ENCODE measurements at places on chromosomes 11 and 22.

- DNase-seq, result no peak
Observed at GRCh38 chr11:129998107-129998506, 4.5 kb downstream of the PRDM10 start.

GRCh38 chr11:119403021-119403420, 20.0 kb downstream of the THY1 start:
- DNase-seq, result no peak

GRCh38 chr22:50246242-50247175, 1.7 kb upstream of the TUBGCP6 start:
- no peak for DNase-seq

GRCh38 chr11:106409222-106409621, 331.8 kb downstream of the AASDHPPT start:
- no peak for DNase-seq

GRCh38 chr11:2888266-2888968, 2.8 kb upstream of the CDKN1C start:
- peak; percentile 51 for DNase-seq

DNA sequence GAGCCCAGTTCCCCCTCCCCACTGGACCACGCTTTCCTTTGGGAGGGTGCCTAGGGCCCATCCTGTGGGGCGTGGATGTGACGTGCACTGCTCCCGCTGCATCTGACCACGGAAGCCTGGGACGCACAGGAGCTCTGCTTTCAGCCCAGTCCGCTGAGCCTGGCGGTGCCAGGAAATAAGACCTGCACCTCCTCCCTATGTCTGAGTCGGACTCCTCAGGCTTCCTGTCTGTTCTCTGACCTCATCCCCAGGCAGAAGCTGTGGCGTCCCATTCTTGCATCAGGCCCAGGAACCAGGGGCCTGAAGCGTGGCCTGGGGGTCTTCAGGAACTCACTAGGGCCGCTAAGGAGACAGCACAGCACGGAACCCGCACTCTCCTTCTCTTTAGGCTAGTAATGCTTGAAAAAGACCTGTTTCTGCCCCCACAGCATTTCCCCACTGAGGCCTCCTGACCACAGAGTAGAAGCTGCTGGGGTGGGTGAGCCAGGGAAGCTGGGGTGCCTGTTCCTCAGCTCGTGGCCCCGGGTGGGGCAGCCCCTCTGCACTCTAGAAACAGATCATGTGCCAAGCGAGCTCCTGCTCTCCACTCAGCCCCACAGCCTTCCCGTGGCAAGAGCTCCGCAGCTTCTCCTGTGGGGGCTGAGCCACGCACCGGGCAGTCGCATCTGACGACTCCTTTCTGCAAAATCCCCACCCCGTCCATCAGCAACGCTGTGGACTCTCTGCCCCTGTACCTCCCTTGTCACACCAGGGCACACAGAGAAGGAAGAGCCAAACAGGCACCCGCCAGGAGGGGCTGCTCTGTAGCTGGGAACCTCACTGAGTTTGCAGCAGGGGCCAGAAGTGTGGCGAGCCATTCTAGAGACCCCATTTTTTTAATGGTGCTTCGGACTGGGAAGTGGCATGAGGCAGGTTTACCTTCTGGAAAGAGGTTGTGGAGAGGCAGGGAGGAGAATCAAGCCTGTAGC, 22.6 kb downstream of the MOV10L1 start:
- DNase-seq, result no peak

DNA sequence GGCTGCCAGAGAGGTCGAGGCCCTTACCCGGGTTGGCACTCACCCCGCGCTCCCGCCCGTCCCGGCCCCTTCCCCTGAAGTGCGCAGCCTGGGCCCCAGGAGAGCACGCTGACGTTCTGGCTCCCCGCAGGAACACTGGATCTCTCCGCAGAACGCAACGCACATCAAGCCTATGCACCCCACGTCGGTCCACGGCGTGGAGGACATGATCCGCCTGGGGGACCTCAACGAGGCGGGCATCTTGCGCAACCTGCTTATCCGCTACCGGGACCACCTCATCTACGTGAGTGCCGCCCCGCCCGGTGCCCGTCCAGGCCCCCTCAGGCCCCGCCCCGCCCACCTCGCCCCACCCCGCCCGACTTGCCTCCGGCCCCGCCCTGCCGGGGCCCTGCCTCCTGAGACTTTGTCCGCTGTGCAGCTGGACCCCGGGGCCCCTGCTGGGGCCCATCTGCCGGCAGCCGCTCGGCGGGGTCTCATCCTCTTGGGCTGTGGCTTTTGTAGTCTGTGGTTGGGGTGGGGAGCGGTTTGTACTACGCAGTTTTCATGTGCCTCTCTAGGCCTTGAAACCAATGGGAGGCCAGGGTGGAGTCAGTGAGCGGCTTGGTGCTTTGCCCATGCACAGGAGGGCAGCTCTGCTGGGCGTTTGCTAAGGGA, 19.7 kb downstream of the MYO7A start:
- DNase-seq, result no peak

GRCh38 chr22:25327018-25327755, 107.7 kb downstream of the CRYBB2 start:
- DNase-seq, result no peak

- DNase-seq, result no peak
Observed at GRCh38 chr11:13076961-13077360, 67.8 kb downstream of the RASSF10 start.

DNA sequence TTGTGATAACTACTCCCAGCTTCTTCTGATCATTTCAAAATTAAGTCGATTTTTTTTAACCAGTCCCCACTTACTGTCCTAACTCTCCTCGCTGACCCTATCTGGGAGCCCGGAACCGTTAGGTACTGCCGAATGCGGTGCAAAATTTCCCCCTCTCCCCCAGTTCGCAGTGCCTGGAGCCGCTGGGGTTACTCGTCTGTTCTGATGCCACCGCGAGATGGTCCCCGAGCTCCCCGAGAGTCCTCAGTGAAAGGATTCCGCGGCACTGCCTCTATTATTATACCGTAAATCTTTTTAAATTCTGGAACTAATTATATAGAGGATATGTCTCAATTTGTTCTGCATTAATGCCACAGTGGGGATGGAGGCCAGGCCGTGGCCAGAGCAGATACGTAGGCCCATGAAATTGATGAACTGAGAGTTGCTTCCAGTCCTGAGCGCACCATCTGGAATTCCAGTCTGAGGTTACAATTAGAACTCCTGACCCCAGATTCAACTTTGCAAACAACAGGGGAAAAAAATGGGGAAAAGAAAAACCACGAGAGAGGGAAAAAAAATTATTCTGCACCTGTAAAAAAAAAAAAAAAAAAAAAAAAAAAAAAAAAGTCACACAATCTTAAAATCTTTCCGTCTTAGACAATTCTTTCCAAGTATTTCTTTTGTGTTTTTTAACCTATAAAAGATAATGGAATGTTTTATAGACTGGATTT, 4.3 kb upstream of the WT1 start:
- DNase-seq, result no peak

GRCh38 chr11:68783216-68783821, 32.0 kb upstream of the TESMIN start:
- no peak for DNase-seq

DNA sequence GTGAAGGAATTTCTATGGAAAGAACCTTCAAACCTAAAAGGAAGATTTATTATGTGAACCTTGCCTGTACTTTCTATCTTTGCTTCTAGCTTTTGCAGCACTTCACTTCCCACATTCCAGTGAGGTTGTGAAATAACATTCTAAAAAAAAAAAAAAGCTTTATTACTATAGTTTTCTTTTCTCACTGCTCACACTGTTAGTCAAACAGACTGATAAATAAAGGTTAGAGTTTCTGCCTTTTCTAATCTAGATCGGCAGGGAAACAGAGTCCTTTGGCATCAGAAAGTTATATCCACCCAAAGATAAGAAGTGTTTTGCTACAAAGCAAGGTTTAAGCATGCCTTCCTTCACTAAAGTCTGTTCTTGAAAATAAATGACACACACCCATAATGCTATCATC, 2.8 kb downstream of the AAMDC start:
- DNase-seq, result no peak

GRCh38 chr11:86461892-86462291, 87.2 kb downstream of the CCDC81 start:
- no peak for DNase-seq

DNA sequence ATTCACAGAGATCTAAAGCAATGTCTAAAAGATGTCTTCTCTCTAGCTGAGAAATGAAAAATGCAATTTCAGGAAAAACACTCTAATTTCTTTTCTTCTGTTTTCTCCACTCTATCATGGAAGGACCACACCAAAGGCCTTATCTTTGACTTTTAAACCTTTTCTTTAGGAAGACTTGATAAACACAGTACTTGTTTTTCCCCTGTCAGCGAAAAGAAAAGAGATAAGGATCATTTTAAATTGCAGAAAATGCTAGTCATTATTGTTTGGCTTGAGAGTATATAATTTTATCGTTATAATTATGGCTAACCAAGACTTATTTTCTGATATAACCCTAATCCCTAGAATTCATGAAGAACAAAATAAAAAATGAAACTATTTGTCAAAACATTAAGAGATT, 462.4 kb upstream of the API5 start:
- no peak for DNase-seq

- DNase-seq, result no peak
Observed at GRCh38 chr11:124930799-124931198, 5.0 kb downstream of the HEPACAM start.

DNA sequence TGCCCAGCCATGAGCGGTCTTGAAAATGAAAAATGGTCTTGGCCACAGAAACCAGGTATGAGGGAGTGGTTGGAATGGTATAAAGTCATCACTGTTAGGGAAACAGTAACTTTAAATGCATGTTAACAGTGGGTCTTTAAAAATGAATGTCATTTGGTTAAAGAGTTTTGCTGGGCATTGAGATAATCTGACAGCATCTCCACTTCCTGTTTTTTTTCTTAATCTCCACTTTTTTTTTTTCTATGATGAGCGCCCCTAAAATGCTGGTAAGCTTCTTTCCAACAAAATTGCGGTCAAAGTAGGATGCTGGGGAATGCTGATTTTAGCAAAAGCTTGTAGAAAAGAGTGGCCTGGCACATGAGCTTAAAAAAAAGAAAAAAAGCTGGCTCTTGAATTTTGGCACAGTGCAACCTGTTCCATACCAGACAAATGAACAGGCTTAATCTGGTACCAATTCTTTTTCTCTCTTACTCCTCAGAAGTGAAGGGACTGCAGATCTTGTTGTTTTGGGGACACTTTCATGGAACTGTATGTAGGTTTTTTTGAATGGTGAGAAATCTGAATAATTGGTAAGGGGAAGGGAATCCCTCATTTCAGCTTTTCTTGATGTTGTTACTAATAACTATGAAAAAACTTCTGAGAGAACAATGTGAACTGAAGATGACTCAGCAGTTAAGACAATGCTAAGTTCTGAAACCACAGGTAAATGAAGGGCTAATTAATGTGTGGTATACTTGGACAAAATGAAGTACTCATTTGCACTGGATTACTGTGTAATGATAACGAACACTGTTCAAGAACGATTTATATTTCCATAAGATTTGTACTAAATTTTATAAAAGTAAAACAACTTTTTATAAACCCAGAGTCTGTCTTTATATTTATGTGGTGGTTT, 3.1 kb upstream of the ARHGEF12 start:
- DNase-seq, result no peak

DNA sequence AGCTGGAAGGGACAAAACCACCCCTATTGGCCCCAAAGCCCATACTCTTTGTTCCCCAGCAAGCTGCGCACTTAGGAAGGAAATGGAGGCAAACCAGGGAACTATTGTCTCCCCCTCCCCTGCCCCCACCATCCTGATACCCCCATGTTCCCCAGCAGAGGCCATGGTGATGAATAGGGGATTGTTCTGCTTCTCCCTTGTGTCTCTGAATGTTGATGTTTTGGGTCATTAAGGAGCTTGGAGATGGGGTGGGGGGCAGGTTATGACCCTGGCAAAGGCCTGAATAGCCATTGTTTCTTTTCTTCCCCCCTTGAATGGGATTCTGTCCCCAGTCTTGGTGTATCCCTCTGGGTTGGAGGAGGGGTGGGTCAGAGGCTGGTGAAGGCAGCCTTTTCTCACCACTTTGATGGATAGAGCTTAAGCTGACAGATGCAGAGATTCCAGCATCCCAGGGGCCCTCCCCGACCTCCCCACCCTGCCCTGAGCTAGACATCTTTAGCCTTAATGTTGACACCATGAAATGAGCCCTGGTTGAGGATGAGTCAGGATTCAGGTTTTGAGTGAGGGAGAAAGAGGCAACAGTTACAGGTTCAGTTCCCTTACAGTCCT, 8.3 kb downstream of the DTX4 start:
- no peak for DNase-seq

- no peak for DNase-seq
Observed at GRCh38 chr11:1152316-1153104, 5.2 kb upstream of the MUC5AC start.

DNA sequence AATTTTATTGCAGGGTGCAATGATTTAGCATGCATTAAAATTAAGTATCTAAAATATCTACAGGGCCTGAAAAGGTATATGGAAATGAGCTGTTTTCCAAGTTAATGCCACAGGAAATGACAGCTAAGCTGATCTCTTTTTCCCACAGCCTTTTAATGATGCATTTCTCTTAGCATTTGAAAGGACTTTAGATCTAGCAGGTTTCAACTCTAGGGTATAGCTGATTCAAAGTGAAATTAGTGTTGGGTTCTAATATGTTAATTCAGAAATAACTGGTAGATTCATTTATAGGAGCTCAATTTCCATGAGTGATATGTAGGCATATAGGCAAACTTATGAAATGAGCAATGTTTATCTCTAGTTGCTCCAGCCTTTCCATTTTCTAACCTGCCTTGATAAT, 274.2 kb downstream of the CASP12 start:
- DNase-seq, result no peak

GRCh38 chr11:65584106-65584505, 8.3 kb downstream of the EHBP1L1 start:
- DNase-seq, result no peak

DNA sequence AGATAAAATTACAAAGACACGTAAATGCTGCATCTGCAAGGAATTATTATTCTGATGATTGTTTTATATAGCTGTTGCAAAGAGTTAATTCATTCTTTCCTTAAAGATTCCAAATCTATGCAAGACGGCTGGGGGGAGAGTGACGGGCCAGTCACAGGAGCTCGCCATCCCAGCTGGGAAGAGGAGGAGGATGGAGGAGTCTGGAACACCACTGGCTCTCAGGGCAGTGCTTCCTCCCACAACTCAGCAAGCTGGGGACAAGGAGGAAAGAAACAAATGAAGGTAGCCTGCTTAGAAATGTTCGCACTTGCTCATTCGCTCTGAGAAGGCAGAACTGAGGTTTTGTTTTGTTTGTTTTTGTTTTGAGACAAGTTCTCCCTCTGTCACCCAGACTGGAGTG, 73.0 kb upstream of the ADSL start:
- DNase-seq, result no peak

DNA sequence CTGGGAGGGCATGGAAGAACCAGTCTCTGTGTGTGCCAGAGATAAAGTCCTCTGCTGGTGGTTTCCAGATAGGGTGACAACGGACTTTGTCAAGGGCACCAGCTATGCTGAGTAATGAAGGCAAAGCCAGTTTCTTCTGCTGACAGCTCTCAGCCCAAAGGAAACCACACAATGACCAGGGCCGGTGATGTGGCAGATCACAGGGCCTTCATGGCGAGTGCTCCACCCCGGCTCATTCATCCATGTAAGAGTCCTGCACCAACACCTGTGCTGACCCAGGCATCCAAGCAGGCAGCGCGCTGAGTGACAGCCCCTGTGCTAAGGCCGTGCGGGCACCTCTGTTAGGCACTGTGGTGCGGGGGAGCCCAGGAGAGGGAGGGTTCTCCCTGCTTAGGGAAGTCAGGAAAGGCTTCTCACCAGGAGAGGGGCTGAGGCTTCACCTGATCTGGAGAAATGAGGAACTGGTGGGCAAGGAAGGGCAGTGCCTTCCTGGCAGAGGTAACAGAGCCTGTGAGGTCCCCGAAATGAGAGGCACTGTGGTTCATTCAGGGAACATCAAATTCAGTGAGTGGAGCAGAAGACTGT, 33.8 kb downstream of the TP53I11 start:
- no peak for DNase-seq

- no peak for DNase-seq
Observed at GRCh38 chr11:47108214-47108613, 68.5 kb downstream of the ARFGAP2 start.

Data from GM18507 (cell line).